Omental fat pad (tissue), 4 donors: ENCODE measurements at places on chromosomes 3 and 15.

DNA sequence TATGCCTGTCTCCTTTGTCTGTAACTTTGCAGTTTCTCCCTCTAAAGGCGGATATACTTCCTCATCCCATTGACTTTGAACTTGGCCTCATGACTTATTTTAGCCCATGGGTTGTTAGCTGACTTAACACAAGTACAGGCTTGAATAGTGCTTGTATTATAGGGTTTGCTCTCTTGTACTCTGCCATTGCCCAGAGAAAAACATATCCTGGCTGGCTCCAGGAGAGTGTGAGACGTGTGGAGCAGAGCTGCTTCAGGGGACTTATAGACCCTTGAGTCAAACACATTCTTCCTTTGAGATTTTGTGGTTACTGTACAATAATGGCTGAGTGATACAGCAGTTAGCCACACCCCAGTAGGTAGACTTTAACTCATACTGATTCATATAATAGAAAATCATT is 124.0 kb downstream of the RAP2B start:
- no peak for DNase-seq

DNA sequence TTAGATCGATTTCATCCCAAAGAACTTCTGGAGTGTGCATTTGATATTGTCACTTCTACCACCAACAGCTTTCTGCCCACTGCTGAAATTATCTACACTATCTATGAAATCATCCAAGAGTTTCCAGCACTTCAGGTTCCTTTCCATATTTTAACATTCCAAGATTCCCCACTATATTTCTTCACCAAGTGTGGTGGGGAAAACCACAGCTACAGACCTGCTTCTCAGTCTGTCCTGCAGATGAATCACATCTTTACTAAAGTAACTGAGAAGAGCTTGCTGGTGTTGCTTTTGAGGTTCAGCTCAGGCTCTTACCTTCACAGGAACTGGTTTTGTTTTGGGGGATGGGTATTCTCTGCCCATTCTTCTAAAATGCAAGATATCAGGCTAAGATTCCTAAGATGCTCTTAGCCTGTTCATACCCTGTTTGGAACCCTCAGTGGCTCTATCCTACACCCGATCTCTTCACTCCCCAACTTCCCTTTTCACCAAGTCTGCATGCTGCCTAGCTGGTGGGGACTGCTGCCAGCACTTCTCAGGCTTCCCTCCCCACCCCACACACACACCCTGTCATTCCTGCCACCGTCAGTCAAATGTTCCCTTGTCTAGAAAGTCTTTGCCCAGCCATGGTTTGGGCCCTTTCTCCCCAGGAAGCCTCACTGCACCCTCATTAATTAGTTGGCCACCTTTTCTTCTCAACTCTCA is 30.8 kb downstream of the SRP14 start:
- DNase-seq = no peak

GRCh38 chr3:186115239-186115996 is 6.5 kb upstream of the ETV5 start:
- no peak for DNase-seq

- DNase-seq = no peak
These were observed 6.8 kb upstream of the PDCD6IP start for GRCh38 chr3:33791477-33792166.

- no peak for DNase-seq
These were observed 5.1 kb upstream of the BAHD1 start for GRCh38 chr15:40435710-40436089.

GRCh38 chr3:148344521-148344920 is 353.2 kb upstream of the AGTR1 start:
- DNase-seq = no peak

DNA sequence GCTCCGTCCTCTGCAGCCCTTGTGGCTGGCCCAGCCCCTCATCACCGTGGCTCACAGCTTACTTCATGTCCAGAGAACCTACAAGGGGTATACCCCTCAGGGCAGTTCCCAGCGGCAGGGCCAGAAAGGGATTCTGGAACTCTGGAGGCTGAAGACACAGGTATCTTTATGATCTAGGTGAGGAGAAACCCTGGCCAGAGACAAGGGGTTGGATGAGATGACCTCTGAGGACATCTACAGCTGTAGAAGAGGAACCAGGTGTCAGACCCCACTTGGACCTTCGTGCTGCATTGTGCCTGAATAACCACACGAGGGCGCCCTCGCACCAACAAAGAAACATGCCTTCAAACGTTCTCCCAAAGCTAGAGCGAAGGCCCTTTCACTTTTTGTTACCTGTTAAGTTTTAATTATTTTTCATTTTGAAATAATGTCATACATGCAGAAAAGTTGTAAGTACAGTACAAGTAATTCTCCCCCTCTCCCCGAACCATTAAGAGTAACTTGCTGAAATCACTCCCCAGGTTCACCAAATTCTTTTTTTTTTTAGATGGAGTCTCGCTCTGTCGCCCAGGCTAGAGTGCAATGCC is 118.7 kb upstream of the SMAD3 start:
- DNase-seq = peak; percentile 62

DNA sequence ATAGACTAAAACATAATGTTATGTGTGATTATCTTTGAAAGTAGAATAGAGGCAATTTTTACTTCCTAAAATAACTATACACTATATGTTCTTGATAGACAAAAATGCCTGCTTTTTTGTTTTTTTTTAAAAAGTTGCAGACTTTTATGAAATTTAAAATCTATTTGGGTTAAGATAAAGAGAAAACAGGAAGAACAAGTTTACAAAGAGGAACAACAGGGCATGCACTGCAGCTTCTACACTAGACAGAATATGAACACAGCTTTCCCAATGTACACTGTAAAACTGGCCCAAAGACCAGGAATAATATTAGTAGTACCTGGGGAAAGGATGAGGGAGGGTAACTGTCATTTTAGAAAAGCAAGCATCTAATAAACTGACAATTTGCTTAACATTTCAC is 53.7 kb downstream of the NR1I2 start:
- DNase-seq = no peak

DNA sequence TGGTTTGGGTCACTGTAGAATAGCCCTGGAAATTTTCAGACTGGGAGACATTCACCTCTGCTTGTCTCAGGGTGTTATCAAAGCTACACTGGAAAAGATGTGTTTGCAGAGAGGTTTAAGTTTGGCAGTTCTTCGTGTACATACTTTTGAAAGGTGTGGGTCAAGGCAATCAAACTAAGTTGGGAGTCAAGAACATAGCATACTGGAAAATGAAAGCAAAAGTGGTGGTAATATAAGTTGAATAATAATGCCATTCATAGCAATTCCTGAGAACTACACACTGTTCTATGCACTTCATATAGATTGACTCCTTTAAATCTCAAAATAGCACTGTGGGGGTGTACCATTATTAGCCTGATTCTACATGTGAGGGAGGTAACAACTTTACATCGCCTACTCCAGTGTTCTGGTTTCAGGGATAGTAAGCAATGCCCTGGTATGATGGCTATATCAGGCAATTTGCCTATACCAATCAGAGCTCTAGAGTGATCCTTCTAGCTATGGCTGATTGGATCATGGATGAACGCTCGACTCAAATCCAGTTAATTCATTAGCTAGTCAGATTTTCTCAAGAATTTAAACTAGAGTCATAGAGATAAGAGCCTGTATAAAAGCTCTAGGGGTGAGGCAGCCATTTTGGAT is 44.6 kb upstream of the RASGRP1 start:
- no peak for DNase-seq

- DNase-seq = no peak
These were observed 244.9 kb downstream of the FAM43A start for GRCh38 chr3:194930377-194931204.

GRCh38 chr15:87368511-87368910 is 888.0 kb downstream of the NTRK3 start:
- no peak for DNase-seq

DNA sequence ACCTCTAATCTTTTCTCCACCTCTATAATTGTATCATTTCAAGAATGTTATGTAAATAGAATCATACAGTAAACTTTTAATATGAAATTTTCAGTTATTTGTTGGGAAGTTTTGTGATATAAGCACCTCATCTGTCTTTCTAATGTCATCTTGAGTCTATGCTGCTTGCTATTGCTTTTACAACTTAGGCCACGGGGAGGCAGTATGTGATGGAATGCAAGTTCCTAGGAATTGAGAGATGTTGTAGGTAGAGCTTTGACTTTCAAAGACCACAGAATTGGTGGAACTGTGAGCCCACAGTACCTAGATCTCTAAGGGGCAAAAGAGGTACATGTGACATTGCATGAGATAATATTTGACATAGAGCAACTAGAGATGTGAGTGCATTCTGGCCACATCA is 328.3 kb downstream of the MFSD1 start:
- no peak for DNase-seq

GRCh38 chr3:69099576-69099975 is 14.8 kb downstream of the ARL6IP5 start:
- no peak for DNase-seq

- DNase-seq = no peak
These were observed 103.6 kb upstream of the CTNNB1 start for GRCh38 chr3:41095702-41096101.

DNA sequence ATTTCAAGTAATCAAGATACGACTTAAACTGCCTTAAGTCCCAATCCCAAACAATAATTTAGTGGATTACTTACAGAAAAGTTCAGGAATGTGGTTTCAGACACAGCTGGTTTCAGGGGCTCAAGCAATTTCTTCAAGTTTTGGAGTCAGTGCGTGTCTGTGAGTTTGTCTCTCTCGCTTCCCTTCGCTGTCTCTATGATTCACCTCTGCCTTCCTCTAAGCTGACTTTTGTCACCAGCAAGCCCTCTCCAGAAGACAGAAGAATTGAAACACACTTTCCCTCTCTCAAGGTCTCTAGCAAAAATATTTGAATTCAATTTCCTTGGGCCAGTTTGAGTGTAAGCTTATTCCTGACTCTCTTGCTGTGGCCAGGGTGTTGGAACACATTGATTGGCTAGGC is 392.4 kb downstream of the EDEM1 start:
- no peak for DNase-seq

- no peak for DNase-seq
These were observed 3.6 kb downstream of the PDIA3 start for GRCh38 chr15:43749690-43750345.

- DNase-seq = no peak
These were observed 75.4 kb upstream of the POLG start for GRCh38 chr15:89410039-89410435.

DNA sequence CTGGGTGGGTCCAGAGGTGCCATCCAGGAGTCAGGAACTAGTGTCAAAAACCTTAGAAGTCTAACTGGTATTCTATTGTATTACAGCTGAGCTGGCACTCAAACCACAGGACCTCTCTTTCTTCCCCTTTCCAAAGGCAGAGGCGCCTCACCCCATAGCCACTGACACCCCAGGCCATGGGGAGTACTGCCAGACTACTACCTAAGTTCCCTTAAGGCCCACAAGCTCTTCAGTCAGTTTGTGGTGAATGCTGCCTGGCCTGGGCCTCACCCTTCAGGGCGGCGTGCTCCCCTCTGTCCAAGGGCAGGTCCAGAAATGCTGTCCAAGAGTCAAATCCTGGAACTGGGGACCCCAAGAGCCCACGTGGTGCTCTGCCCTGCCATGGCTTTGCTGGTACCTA is 43.0 kb upstream of the FGF7 start:
- no peak for DNase-seq

- no peak for DNase-seq
These were observed 11.4 kb downstream of the TRAK1 start for GRCh38 chr3:42102571-42102970.

- DNase-seq = peak; percentile 63
These were observed 6.4 kb downstream of the CELSR3 start for GRCh38 chr3:48656061-48656840.

- no peak for DNase-seq
These were observed 17.1 kb downstream of the ZBED2 start for GRCh38 chr3:111577798-111578685.

DNA sequence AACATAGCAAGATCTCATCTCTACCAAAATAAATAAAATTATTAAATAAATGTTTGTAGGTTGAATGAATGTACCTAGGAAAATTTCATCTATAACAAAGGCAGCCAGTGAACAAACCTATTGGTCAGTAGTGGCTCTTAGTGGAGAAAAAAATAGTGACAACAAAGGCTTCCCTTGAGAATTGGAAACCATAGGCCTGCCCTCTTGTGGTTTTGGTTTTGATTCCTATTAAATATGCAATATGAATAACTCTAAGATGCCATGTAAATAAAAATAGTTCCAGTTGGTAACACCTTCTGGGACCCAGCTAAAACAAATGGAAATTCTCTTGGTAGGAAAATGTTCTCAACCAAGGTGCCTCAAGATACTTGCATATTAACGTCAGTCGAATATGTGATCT is 145.7 kb upstream of the BFSP2 start:
- DNase-seq = no peak

GRCh38 chr3:184426691-184427141 is 46.9 kb downstream of the CHRD start:
- no peak for DNase-seq

DNA sequence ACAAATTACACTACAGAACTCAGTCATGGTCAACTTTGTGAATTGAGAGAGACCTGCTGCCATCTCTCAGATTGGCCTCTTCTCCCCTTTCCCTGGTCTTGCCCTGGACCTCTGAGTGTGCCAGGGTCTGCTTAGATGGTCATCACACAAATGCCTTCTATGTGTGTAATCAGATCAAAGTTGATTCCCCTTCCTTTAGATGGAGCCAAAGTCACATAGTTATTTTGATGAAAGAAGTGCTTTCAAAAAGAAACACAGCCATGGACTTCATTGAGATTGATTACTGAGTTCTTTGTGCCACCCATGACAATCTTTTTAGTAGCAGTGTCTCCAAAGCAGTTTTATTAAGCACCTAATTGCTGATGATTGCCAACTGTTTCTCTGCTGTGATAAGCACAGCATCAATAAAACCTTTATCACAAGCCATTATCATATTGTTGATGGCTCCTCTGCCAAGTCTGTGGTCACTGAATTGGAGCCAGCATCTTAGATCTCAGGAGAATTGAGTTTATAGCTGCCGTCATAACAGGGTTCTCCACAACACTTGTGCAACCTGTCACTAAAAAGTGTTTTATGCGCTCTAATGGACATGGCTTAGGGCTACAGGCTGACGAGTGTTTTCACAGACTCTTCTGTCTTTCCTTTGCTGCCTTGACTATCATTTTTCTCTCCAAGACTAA is 149.7 kb upstream of the NUDT16 start:
- DNase-seq = no peak

GRCh38 chr15:81911022-81911971 is 134.5 kb downstream of the MEX3B start:
- DNase-seq = no peak

GRCh38 chr3:99659951-99660350 is 21.6 kb downstream of the COL8A1 start:
- no peak for DNase-seq

GRCh38 chr3:64873400-64873799 is 185.6 kb upstream of the ADAMTS9 start:
- DNase-seq = no peak

- DNase-seq = no peak
These were observed 5.3 kb upstream of the ZNF770 start for GRCh38 chr15:34993412-34993811.
